Dermis blood vessel endothelial cell (primary cell): ENCODE measurements at places on chromosomes 1 and 21. TPM values are rescaled to one million over a fixed set of nuclear protein-coding genes. Genes with fewer than 3 reads are reported as not detected.

The C1orf74 gene
- 2.2 and 2.4 TPM in 2 replicates for total RNA-seq

The KRTAP19-1 gene
- not detected in 2 replicates for total RNA-seq

The SLFNL1 gene
- total RNA-seq: 0.19 and 0.51 TPM in 2 replicates

The DMRTA2 gene
- total RNA-seq: not detected in 2 replicates

The TLCD4 gene
- 0.09 and 0.34 TPM in 2 replicates for total RNA-seq

The RSPH1 gene
- total RNA-seq: not detected in 2 replicates

The ZNF683 gene
- total RNA-seq: not detected in 2 replicates

The BNIPL gene
- total RNA-seq: 0.17 and 0.33 TPM in 2 replicates

The HPCA gene
- total RNA-seq: 0.05 TPM in 1 of 2 replicates, not detected in the other

The CELA3B gene
- total RNA-seq: not detected in 2 replicates

The AMIGO1 gene
- 0.65 and 1.7 TPM in 2 replicates for total RNA-seq

The ADGRB2 gene
- total RNA-seq: 0.17 and 0.28 TPM in 2 replicates

The CR1L gene
- total RNA-seq: 0.14 TPM in 1 of 2 replicates, not detected in the other

The GJA4 gene
- 54.3 and 61.8 TPM in 2 replicates for total RNA-seq

The SLC5A3 gene
- total RNA-seq: 39.1 and 45.1 TPM in 2 replicates

The C1QC gene
- not detected in 2 replicates for total RNA-seq

The CA14 gene
- total RNA-seq: not detected in 2 replicates

The IPO9 gene
- 32.5 and 33.6 TPM in 2 replicates for total RNA-seq

The PAPPA2 gene
- under 0.01 and 0.05 TPM in 2 replicates for total RNA-seq

The MROH9 gene
- total RNA-seq: not detected in 2 replicates

The ADAM30 gene
- not detected in 2 replicates for total RNA-seq

The TNN gene
- not detected in 2 replicates for total RNA-seq

The TMEM59 gene
- total RNA-seq: 290 and 375 TPM in 2 replicates

The MOB3C gene
- 13.4 and 19.6 TPM in 2 replicates for total RNA-seq

The KRTAP11-1 gene
- not detected in 2 replicates for total RNA-seq
